Hepatocyte (in vitro differentiated cells): ENCODE measurements at places on chromosomes 16 and 17. TPM values are rescaled to one million over a fixed set of nuclear protein-coding genes. Genes with fewer than 3 reads are reported as not detected.

DNA sequence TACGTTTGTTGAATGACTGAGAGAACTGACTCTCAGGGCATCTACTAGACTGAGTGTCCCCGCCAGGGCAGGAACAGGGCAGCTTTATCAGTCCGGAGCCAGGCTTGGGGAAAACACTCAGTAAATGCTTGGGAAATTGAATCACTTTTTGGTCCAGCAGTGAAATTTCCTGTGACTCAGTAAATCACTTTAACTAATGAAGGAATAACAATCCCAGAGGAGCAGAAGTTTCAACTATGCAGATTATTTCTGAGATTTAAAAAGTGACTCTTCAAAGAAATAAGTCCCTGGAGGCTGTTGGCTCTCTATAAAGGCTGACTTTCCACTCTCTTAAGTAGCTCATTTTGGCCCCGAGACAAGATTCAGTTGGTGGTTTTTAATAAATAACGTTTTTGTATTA, 101.8 kb downstream of the FOXL1 start:
- no peak for DNase-seq
- no peak overlapping the region for H3K4me3 ChIP-seq
- H3K27me3 ChIP-seq = peaks cover 7% of the 10 kb centered on the region
- no peaks in the 10 kb centered on the region for H3K36me3 ChIP-seq

- H3K4me1 ChIP-seq = no peaks in the 10 kb centered on the region
- no peak overlapping the region for H3K4me3 ChIP-seq
- no peak for DNase-seq
- H3K27ac ChIP-seq = no peak overlapping the region
- no peaks in the 10 kb centered on the region for H3K27me3 ChIP-seq
Measured at GRCh38 chr16:2079991-2080390, 32.2 kb downstream of the TSC2 start.

DNA sequence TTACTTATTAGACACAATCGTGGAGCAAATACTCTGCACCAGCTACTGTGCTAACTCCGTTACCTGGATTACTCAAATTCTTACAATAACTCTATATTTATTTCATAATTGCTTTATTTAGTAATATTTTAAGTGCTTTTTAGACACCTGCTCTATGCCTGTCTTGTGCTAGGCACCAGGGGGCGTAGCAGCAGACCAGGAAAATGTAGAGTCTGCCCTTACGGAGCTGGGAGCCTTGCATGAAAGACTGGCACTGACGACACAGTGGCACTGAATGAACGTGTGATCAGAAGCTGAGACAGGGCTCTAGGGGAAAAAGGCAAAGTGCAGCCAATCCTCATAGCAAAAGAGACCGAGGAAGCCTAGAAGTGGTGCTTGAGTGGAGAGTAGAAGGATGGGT, 486.5 kb downstream of the CDH13 start:
- no peaks in the 10 kb centered on the region for H3K36me3 ChIP-seq
- H3K4me1 ChIP-seq = no peaks in the 10 kb centered on the region
- peak; percentile 36 for DNase-seq
- no peak overlapping the region for H3K4me3 ChIP-seq
- H3K27ac ChIP-seq = no peak overlapping the region
- peaks cover 7% of the 10 kb centered on the region for H3K27me3 ChIP-seq

- H3K4me3 ChIP-seq = no peak overlapping the region
- H3K36me3 ChIP-seq = no peaks in the 10 kb centered on the region
- DNase-seq = peak; percentile 64
- H3K27me3 ChIP-seq = no peaks in the 10 kb centered on the region
- peak overlapping the region; percentile 92 for H3K27ac ChIP-seq
Measured at GRCh38 chr17:82297280-82297713, 20.1 kb downstream of the CD7 start.

- no peaks in the 10 kb centered on the region for H3K36me3 ChIP-seq
- peaks cover 17% of the 10 kb centered on the region for H3K4me1 ChIP-seq
- no peak overlapping the region for H3K4me3 ChIP-seq
Measured at GRCh38 chr17:18946536-18946935, 5.4 kb upstream of the SLC5A10 start.

GRCh38 chr17:12507026-12507595, 158.6 kb upstream of the MYOCD start:
- H3K27ac ChIP-seq = no peak overlapping the region
- DNase-seq = no peak
- no peaks in the 10 kb centered on the region for H3K36me3 ChIP-seq
- H3K27me3 ChIP-seq = no peaks in the 10 kb centered on the region

GRCh38 chr16:54462771-54463170, 176.2 kb upstream of the IRX3 start:
- H3K4me3 ChIP-seq = no peak overlapping the region
- H3K4me1 ChIP-seq = peaks cover 15% of the 10 kb centered on the region
- H3K36me3 ChIP-seq = no peaks in the 10 kb centered on the region

DNA sequence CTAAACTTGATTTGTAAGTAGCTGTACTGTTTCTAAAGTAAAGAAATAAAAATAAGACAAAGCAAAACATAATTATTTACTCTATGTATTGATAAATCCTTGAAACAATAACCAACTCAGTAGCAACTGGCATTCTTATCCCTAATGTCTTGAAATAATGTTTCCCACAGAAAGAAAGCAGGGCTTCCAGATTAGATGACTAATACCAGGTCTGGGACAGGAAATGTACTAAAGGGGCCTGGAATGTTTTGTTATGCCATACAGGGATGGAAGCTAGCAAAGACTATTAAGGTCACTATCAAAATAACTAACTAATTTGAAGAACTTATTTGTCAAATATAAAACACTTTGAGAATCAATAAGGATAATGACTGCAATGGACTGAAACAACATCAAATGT, 82.1 kb downstream of the CFDP1 start:
- no peak overlapping the region for H3K4me3 ChIP-seq
- no peak for DNase-seq
- H3K4me1 ChIP-seq = no peaks in the 10 kb centered on the region
- H3K27me3 ChIP-seq = no peaks in the 10 kb centered on the region
- H3K36me3 ChIP-seq = no peaks in the 10 kb centered on the region
- H3K27ac ChIP-seq = no peak overlapping the region

The CDRT15 gene
- total RNA-seq = not detected in 2 replicates

DNA sequence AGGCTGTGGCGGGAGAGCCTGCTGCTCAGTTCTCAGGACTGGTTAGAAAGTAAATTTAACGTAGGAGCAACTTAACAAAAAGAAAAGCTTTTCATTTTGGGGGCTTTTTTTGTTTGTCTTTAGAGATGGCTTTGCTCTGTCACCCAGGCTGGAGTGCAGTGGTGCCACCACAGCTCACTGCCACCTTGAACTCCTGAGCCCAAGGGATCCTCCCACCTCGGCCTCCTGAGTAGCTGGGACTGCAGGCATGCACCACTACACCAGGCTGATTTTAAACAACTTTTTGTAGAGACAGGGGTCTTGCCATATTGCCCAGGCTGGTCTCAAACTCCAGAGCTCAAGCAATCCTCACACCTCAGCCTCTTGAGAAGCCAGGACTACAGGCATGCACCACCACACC, 205.0 kb downstream of the RPTOR start:
- peaks cover 10% of the 10 kb centered on the region for H3K4me1 ChIP-seq
- H3K4me3 ChIP-seq = no peak overlapping the region
- H3K27ac ChIP-seq = no peak overlapping the region
- no peak for DNase-seq
- no peaks in the 10 kb centered on the region for H3K27me3 ChIP-seq
- no peaks in the 10 kb centered on the region for H3K36me3 ChIP-seq

DNA sequence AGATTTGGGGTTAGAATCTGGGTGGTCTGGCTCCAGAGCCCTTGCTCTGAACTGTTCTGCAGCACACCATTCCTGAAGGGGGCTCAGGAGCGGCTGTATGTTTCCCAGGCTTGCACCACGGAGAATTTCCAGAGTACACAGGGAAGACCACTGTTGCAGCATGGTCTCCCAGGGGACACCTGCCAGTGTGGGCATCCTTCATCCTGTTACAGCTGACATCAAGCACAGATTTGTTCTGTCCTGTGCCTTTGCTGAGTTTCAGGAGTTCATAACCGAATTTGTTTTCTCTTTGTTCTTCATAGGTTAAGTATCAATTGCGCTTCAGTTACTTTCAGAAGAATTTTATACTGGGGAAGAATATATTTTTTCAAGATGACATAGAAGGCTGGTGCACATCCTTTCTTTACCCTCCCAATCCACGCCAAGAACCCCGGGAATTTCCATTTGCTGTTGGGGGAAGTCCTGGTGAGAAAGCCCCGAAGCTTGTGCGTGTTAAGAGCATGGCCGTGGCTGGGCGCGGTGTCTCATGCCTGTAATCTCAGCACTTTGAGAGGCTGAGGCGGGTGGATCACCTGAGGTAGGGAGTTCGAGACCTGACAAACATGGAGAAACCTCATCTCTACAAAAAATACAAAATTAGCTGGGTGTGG, 26.3 kb upstream of the ABCA3 start:
- peaks cover 3% of the 10 kb centered on the region for H3K27me3 ChIP-seq
- H3K4me1 ChIP-seq = peaks cover 12% of the 10 kb centered on the region
- no peak overlapping the region for H3K4me3 ChIP-seq
- no peak for DNase-seq
- no peak overlapping the region for H3K27ac ChIP-seq
- no peaks in the 10 kb centered on the region for H3K36me3 ChIP-seq

- DNase-seq = peak; percentile 63
- no peak overlapping the region for H3K27ac ChIP-seq
- no peaks in the 10 kb centered on the region for H3K36me3 ChIP-seq
- no peaks in the 10 kb centered on the region for H3K4me1 ChIP-seq
- no peak overlapping the region for H3K4me3 ChIP-seq
- no peaks in the 10 kb centered on the region for H3K27me3 ChIP-seq
Measured at GRCh38 chr16:48123104-48123788, 32.5 kb downstream of the ABCC12 start.

The KRTAP3-2 gene
- not detected in 2 replicates for total RNA-seq

DNA sequence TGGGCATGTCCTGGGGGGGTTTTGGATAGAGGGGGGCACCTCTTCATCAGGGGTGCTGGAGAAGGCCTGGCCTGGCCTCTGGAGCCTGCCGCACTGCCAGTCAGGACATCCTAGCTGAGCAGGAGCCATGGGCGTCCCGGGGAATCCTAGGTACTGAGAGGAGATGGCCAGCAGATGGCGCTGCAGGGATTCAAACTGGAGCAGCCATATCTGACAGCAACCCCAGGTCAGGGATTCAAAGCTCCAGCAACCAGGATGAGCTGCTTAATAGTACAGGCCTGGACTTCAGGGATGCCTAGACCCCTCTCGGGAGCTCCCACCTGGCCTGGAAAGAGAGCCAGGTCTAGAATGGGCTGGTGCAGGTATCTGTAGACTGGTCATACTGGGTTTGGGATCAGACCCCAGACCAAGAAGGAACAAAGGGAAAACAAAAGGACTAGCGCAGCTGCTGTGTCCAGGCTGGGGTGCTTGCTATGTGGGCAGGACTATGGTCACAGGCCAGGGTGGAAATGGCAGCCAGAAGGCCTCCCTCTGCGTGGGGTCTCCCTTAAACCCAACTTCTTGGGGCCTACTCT, 306.9 kb upstream of the RBFOX1 start:
- no peak overlapping the region for H3K4me3 ChIP-seq
- H3K36me3 ChIP-seq = no peaks in the 10 kb centered on the region
- H3K27ac ChIP-seq = no peak overlapping the region
- H3K27me3 ChIP-seq = no peaks in the 10 kb centered on the region

The ATP6V0C gene
- total RNA-seq = 81.4 and 89.8 TPM in 2 replicates

DNA sequence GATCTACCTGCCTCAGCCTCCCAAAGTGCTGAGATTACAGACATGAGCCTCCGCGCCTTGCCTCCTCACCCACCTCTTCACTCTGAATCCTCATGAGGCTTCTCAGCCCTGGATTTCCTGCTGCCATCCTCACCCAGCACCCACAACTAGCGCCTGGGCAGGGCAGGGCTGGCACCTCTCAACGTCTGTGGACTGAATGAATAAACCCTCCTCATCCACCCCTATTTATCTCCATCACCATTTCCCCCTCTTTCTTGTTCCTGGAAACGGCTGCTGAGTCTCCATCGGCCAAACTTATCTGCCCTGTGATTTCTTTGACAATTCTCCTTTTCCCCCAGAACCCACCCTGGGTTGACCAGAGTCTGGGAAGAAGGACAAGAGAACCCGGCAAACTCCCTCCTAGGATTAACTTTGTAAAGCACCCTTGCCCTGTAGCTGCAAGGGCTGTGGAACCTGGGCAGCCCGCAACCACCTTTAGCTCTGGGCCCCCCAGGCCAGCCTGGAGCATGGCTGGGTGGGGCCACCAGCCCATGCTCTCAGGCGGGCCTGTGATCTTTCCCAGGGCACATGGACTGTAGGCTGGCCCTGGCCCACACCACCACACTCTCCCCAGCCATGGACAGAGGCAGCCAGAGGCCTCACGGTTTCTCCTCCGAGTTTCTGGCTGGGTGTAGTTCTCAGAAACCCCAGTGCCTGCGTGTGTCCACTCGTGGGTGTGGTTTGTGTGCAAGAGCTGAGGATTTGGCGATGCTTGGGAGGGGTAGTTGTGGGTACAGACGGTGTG, 2.4 kb downstream of the SPN start:
- peak overlapping the region; percentile 76 for H3K27ac ChIP-seq
- no peak overlapping the region for H3K4me3 ChIP-seq
- H3K27me3 ChIP-seq = no peaks in the 10 kb centered on the region
- DNase-seq = no peak
- H3K36me3 ChIP-seq = no peaks in the 10 kb centered on the region

The TIGD7 gene
- total RNA-seq = 6.8 and 9.4 TPM in 2 replicates

DNA sequence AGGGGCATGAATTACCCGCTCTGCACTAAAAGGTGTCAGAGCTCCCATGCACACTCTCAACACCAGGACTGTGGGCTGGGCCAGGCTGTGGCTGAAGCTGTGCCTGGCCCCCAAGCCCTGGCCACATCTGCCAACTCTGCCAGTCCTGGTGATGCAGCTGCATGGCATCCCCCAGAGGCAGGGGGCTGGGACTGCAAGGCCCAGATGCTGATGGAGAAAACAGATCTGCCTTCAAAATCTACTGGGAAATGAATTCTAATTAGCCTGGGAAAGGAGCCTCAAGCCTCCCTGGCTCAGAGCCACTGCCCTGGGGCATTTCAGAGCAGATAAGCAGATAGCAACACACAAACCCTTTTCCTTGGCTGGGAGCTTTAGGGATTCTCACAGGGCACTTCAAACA, 3.4 kb downstream of the CHST6 start:
- peaks cover 5% of the 10 kb centered on the region for H3K4me1 ChIP-seq
- H3K27ac ChIP-seq = no peak overlapping the region
- no peak overlapping the region for H3K4me3 ChIP-seq
- H3K27me3 ChIP-seq = peaks cover 12% of the 10 kb centered on the region

The NAGS gene
- 11.2 and 14.0 TPM in 2 replicates for total RNA-seq

The CCL15 gene
- total RNA-seq = 32.0 and 40.1 TPM in 2 replicates

The C1QL1 gene
- 12.8 and 15.1 TPM in 2 replicates for total RNA-seq

The CA5A gene
- 1.7 and 1.9 TPM in 2 replicates for total RNA-seq

The TP53TG3B gene
- total RNA-seq = not detected in 2 replicates

The HSPB9 gene
- not detected in 2 replicates for total RNA-seq
